ENCODE measurements at places on chromosomes 4 and X.
A peak's percentile ranks its signal among the peaks of the same experiment; 100 is the strongest.

GRCh38 chr4:151862766-151863165 lies 102.0 kb upstream of the GATB start:
- no peak for DNase-seq

DNA sequence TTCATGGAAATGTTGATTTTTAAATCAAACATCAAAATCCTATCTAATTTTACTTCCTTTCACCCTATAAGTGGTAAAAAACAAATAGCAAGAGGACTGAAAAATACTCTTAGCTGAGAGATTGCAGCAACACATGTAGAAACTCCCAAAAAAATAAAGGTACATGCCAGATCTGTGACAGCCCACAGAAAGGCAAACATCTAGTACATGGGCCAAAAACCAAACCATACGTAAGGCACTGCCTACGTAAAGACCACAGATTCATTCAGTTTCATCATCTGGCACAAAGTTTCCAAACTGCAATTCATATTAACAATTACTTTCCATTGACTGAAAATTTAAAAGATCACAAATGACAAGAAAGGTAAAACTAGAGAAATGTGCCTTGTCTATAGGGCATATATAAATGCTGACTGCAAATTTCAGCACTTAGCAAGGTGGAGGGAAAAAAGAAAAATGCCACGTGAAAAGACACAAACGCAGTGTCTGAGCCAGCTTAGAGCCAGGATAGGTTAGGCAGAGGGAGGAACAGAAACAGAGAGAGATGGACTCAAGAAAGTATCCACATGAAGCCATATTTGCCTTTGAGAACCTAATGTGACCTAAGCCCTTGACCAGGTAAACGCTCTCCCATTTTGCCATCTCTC lies 88.1 kb downstream of the TSPAN5 start:
- DNase-seq = no peak

DNA sequence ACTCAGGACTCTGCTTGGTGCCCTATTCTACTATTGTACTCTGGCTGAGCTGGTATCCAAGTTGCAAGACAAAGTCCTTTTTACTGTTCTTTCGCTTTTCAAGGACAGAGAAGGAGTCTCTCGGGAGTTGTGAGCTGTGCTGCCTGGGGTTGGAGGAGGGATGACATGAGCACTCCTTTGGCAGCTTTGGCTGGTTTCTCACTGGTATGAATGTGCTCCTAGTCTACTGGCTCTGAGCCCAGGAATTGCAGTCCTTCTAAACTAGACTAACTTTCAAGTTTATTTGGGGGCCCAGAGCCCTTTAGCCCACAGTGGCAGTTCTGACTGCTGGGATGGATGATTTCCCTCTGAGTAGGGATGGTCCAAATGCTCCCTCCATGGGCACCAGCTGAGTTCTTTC lies 997.1 kb downstream of the RAB28 start:
- no peak for DNase-seq

DNA sequence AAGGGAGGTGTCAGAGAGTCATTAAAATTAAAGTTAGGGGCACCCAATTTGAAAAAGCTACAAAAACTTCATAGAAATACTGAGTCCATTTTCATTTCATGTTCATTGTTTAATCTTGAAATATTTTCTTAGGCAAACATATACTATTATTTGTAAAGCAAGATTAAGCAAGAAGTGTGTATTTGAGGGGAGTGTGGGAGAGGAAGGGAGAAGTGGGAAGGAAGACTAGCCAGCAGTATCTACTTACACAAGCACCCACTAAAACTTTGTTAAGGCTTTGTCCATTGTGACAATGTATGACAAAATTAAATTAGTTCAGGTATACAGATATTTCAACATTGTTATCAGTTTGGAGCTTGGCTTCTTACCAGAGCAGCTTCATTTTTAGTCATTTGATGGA lies 222.9 kb downstream of the ARHGAP24 start:
- no peak for DNase-seq

DNA sequence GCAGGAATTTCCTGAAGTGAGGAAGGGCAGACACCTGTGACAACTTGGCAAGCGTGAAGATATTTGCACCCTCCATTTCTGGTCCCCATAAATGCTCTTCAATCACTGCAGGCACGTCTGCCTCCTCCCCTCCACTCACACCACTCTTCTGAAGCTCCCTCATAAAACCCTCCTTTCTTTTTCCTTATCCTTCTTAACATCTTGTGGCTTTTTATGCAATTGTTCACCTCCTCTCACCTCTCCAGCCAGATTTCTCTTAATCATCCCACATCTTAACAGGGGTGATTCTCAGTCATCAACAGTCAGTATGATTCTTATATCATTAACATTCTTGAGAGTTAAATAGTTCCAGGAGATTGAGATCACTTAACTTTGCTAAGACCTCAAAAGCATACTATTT lies 277.4 kb downstream of the SPRY1 start:
- no peak for DNase-seq

- DNase-seq = no peak
Observed at GRCh38 chr4:107997794-107998193, 8.1 kb downstream of the HADH start.

GRCh38 chrX:17705211-17705610 lies 32.1 kb upstream of the SCML1 start:
- DNase-seq = no peak

DNA sequence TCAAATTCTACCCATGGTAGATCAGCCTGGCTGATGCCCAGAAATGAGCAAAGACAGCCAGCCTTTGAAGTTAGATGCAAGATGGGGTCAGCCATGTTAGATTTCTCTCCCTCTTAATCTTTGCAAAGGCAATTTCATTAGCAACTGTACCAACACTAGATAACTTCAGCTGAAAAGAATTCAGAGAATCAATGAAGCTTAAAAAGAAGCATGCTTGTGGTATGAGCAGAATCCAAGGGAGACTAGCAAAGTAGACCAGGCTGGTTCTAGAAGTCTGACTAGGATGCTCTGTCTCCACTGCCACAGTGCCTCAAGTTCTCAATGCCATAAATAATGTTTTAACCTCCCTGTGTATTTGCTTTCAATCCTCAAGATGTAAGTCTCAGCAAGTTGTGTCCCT lies 247.3 kb downstream of the SLC7A11 start:
- DNase-seq = no peak

- DNase-seq = no peak
Observed at GRCh38 chr4:174334628-174335027, 50.9 kb downstream of the CEP44 start.

DNA sequence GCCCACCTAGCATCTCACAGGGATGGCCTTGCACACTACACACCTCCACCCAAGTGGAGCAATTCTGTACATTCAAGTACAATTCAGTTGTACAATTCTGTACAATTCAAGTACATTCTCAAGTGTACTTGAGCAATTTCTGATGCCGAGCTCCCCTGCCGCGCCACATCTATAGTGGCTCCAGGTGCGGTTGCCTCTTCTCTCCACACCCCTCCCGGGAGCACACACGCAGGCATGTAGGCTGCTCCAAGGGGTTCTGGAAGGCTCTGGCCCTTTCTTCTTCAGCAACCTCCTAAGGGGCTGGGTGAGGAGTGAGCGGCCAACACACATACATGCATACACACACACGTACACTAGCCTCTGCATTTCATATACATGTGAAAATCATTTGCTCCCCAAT lies 18.9 kb upstream of the DUSP9 start:
- DNase-seq = no peak

DNA sequence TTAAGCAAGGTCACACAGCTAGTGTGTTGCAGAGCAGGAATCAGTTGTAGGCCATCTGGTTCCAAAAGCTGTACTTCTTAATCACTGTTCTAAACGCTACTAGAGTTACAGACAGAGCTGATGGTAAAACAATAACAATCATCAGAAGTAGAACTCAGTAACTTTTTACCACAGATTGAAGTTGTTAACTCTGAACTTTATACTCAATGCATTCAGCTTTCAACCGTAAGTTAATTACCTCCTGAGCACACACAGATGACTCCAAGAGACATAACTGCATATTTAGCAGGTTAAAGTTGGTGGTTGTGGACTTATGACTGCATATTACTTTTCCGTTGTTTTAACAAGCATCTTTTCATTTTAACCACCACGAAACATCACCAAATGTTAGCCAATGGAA lies 127.3 kb downstream of the PRSS12 start:
- DNase-seq = no peak

GRCh38 chrX:47662144-47662657 lies 3.2 kb upstream of the UXT start:
- peak; percentile 67 for DNase-seq

DNA sequence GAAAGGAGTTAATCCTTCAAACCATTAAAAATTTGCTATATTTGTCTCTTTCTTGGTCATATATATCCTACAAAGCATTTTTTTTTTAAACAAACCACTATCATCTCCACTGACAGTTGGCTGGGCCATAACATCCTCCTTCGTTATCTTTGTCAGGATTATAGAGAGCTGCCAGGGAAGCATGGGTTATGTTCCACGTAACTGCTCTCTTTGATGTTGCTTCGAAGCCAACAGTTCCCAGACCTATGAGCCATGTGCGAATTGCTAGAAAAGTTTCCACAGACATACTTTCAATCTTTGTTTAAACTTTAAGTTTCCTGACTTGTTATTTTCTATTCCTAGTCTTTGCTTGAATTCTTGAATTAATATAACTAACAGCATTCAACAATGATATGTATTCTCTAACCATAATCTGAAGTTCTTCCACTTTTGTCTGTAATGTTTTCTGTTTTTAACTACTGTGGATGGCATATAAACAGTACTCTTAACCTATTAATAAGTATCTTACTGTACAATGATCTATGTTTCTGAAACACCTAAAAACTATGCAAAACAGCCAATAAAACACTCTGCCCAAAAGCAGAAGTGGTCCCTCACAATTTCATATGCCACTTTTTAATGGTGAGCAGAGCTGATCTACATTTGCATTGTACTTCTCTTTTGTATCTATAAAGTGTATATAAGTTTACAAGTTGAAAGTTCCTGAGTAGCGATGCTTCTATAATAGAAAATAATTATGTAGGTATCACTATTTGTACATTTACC lies 37.9 kb downstream of the EREG start:
- no peak for DNase-seq

GRCh38 chr4:34182306-34182705 lies 2062.0 kb downstream of the ARAP2 start:
- no peak for DNase-seq

GRCh38 chr4:38322714-38323113 lies 341.3 kb upstream of the KLF3 start:
- no peak for DNase-seq

- peak; percentile 61 for DNase-seq
Observed at GRCh38 chr4:129344058-129344457, 248.1 kb downstream of the C4orf33 start.

- peak; percentile 88 for DNase-seq
Observed at GRCh38 chr4:142126890-142127497, 490.6 kb downstream of the IL15 start.

- peak; percentile 35 for DNase-seq
Observed at GRCh38 chr4:1419708-1420107, 13.5 kb upstream of the NKX1-1 start.

GRCh38 chr4:47749858-47750257 lies 88.0 kb downstream of the CORIN start:
- DNase-seq = no peak

GRCh38 chrX:118521435-118521834 lies 25.8 kb downstream of the DOCK11 start:
- no peak for DNase-seq

DNA sequence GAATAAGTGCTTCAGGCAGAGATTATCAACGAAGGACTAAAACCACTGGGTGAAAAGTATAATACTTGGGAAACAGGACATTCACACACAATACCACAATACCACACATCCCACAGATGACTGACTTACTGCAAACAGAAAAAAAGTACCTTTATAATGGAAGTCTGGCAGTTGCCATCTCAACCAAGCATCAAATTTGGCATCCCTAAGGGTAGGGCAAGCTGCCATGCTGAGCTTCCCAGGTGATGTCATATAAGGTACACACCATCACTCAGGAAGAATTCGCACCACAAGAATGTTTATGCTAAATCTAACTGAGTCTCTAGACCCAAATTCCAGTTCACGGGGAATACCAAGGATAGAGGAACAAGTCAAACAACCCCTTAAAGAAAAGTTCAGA lies 9.1 kb downstream of the QDPR start:
- no peak for DNase-seq

GRCh38 chr4:2217726-2218125 lies 24.2 kb downstream of the HAUS3 start:
- DNase-seq = no peak

DNA sequence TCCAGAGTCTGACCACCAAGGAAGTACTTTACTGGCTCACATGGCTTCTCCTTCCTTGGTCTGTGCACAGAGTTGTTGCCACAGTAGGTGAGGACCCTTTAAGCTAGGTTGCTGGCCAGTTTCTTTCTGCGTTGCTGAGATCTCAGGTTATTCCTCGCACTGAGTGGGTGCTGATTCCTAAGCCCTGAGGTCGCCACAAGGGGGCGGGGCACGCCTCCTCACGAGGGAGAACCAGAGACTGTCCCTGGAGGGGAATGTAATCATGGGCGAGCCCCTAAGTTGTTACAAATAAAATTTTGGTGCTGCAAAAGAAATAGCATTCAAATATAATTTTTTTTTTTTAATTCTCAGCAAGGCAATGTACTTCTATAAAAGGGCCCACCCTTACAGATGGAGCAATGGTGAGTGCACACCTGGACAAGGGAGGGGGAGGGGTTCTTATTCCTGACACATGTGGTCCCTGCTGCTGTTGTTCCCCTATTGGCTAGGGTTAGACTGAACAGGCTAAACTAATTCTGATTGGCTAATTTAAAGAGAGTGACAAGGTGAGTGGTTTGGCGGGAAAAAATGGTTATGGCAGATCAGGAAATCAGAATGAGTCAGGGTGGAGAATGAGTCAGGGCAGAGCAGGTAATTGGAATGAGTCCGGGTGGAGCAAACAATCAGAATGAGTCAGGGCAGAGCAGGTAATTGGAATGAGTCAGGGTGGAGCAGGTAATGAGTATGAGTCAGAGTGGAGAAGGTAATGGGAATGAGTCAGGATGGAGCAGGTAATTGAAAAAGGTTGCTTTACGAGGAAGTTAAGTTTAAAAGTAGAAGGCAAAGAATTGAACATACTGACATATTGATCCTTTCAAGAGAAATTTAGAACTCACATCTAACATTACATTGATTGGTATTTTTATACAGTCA lies 107.5 kb downstream of the VSIG4 start:
- peak; percentile 56 for DNase-seq

GRCh38 chr4:158015241-158015640 lies 157.6 kb downstream of the GASK1B start:
- DNase-seq = no peak

DNA sequence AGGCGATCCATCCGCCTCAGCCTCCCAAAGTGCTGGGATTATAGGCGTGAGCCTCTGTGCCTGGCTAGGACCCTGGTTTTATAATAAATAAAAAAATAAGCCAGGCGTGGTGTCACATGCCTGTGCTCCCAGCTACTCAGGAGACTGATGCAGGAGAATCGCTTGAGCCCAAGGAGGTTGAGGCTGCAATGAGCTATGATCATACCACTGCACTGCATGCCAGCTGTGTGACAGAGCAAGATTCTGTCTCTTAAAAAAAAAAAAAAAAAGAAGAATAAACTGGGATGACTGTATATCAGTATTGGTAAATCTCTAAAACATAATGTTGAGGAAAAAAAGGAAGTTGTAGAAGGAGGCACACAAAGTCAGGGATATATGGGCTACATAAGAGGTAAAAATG lies 45.7 kb upstream of the SLC34A2 start:
- DNase-seq = no peak

GRCh38 chr4:40316333-40316781 lies 18.8 kb upstream of the CHRNA9 start:
- DNase-seq = peak; percentile 90

All from activated CD4-positive, alpha-beta T cell treated with anti-CD3 and anti-CD28 coated beads, Interleukin-2, amount 10 ng/mL, durations not matched to agents 24 days and 14 days (primary cell).